ENCODE measurements at places on chromosomes 16 and 17. TPM values are rescaled to one million over a fixed set of nuclear protein-coding genes. Genes with fewer than 3 reads are reported as not detected.

GRCh38 chr16:50155925-50156324 is 2.8 kb downstream of the TENT4B start:
- no peak for ATAC-seq
- no peaks in the 10 kb centered on the region for H3K27me3 ChIP-seq
- peaks cover 38% of the 10 kb centered on the region for H3K4me1 ChIP-seq
- peaks cover 44% of the 10 kb centered on the region for H3K36me3 ChIP-seq
- peak overlapping the region; percentile 80 for H3K27ac ChIP-seq
- H3K4me3 ChIP-seq = peak overlapping the region; percentile 88

DNA sequence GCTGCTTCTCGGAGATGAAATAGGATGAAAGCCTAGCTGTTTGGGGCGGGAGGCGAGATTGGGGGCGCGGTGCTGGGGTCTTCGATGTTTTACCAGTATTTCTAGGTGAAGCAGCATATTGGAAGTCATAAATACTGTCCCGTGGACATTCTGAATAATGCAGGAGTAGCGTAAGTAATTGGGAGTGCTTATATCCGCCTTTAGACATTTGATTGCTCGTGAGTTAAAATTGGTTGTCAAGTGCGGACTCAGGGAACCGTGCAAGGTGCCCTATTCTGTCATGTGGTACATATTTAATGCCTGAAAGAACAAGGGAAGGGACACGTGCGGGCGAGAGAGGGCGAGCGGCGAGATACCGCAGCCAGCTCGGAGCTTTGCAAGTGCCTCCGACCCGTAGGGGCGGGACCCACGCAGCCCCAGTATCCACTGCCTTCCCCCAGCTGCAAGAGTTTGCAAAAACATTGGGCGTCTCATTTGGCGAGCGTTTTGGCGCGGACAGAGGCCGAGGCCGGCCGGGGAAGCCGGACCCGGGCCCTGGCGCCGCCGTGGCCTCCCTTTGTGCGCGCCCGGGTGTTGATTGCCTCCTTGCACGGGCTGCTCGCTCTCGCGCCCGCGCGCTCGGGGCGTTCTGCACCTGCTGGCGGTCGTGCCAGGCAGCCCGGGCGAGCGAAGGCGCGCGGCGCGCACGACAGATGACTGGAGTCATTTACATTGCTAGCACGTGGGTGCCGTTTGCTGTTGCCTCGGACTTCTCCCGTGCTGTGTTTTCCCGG is 849.8 kb upstream of the RBFOX1 start:
- H3K36me3 ChIP-seq = no peaks in the 10 kb centered on the region
- H3K27me3 ChIP-seq = peaks cover 5% of the 10 kb centered on the region

DNA sequence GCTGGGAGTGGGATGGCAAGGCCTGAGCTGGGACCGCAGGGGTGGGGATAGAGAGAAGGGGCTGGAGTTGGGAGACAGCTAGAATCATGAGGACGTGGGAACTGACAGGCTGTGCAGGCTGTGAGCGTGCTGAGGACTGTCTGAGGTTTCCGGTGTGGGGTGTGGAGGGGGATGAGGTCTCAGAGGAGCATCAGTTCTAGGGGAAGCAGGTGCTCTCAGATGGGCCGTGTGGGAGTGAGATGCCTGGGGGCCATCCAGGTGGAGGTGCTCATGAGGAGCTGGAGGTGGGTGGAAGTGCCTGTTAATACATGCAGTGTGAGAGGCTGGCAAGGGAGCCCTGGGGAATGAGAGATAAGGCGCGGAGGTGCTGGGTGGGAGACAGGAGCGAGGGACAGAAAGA is 27.2 kb downstream of the HASPIN start:
- peak overlapping the region; percentile 87 for H3K27ac ChIP-seq
- peaks cover 18% of the 10 kb centered on the region for H3K4me1 ChIP-seq
- H3K36me3 ChIP-seq = no peaks in the 10 kb centered on the region

DNA sequence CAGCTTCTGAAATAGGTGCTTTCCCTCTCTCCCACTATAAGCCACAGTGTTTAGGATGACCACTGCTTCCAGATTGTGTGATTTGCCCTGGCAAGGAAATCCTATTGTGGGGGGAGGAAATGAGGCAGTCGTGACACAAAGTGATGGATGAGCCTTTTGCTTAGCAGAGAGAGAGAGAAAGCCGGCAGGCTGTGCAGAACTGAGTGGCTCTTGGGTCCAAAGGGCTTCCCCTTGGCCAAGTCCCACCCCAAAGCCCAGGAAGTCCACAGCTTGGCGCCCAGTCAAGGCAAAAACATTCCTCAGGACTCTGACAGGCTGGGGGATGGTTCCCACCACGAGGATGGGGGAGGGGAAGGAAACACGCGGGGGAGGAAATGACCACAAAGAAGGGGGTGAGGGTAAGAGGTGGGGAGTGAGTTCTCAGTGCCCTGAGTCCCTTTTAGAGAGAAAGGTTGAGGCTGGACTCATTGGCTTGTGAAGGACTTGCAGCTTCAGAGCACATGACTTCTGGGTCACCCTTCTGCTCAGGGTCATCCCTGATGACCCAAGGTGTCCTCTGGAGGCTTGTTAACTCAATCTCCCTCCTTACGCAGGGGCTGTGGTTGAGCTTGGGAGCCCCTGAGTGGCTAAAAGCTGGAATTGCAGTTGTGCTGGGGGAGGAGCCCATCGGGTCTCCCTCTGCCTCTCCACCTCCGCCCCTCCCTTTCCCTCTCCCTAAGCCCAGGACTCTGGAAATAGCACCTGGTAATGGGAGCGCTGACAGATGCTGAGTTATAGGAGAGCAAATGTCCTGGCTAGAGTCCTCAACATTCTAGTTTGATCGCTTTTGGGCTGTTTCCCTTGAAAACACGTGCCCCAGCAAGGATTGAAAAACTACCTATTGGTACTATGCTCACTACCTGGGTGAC is 10.3 kb upstream of the MSL1 start:
- peak overlapping the region; percentile 80 for H3K27ac ChIP-seq
- H3K4me3 ChIP-seq = peak overlapping the region; percentile 77
- peaks cover 58% of the 10 kb centered on the region for H3K4me1 ChIP-seq
- peak; percentile 52 for ATAC-seq
- H3K27me3 ChIP-seq = no peaks in the 10 kb centered on the region
- no peaks in the 10 kb centered on the region for H3K36me3 ChIP-seq

DNA sequence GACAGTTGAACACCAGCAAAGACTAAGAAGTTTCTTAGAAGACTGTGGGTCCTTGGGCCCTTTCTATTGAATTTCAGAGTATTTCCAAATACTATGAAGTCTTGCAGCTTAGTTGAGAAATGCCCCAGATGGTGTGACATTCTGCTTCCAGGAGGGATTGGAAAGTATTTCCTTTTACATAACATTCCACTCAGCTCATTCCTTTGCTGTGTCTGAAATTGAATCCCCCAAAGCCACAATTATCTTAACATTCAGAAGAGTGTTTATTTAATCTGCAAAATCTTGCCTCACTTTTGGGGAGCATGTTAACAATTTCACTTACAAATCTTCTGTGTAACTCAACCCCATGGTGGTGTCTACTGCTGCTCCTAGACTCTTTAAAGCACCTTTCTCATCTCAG is 307.7 kb downstream of the WWOX start:
- no peaks in the 10 kb centered on the region for H3K36me3 ChIP-seq
- ATAC-seq = no peak
- no peaks in the 10 kb centered on the region for H3K27me3 ChIP-seq
- H3K27ac ChIP-seq = no peak overlapping the region

- H3K27me3 ChIP-seq = peaks cover 18% of the 10 kb centered on the region
- H3K4me1 ChIP-seq = no peaks in the 10 kb centered on the region
- ATAC-seq = no peak
- no peak overlapping the region for H3K4me3 ChIP-seq
- no peaks in the 10 kb centered on the region for H3K36me3 ChIP-seq
These were observed 398.5 kb upstream of the DYNLRB2 start for GRCh38 chr16:80142281-80142680.

Gene PYDC1
- 0.61 TPM for total RNA-seq

DNA sequence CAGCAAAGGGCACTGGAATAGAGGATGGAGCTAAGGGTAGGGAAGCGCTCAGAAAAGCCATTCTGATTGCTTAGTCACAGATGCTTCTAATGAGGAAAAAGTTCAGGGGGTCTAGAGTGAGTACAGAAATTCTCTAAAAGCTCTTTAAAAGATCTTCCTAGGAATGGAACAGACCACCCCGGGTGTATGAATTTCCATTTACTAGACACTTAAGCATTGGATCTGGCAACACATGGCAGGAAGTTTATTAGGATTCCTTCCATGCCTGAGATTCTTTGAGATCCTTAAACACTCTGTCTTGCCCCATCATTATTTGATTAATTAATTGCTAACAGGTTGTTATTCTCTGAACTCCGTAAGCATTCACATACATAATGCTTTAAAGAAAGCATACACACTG is 8.5 kb downstream of the KRTAP9-7 start:
- H3K4me3 ChIP-seq = no peak overlapping the region
- H3K4me1 ChIP-seq = no peaks in the 10 kb centered on the region
- H3K27me3 ChIP-seq = no peaks in the 10 kb centered on the region
- no peak for ATAC-seq

DNA sequence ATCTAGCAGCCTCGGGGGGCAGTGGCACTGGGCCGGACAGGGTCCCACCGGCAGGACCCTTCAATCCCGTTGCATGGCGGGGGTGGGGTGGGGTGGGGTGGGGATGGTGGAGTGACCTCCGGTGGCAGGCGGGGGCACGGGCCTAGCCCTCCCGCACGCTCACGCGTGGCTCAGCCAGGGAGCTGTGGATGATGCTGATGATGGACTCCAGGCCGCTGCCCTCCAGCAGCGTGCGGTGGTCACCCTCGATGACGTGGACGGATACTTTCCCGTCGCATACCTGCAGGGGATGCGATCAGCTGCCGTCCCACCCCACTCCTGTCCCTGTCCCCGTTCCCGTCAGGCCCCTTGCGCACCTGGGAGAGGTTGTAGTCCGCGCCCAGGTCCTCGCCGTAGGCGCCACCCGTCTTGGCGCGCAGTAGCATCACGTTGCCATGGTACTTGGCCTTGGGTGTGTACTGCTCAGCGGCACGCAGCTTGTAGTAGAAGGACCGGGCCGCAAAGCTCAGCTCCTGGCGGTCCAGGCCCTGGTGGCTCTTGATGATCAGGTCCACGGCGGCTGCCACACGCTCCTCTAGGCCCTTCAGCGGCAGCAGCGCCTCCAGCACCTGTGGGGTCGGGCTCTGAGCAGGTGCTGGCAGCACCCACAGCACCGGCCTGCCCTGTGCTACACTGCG is 13.5 kb upstream of the DUS1L start:
- no peaks in the 10 kb centered on the region for H3K4me1 ChIP-seq
- no peak for ATAC-seq
- no peak overlapping the region for H3K27ac ChIP-seq
- H3K36me3 ChIP-seq = peaks cover 31% of the 10 kb centered on the region
- H3K27me3 ChIP-seq = no peaks in the 10 kb centered on the region

Gene TMEM11
- 14.3 TPM for total RNA-seq

Gene TMEM106A
- 9.5 TPM for total RNA-seq

- H3K4me3 ChIP-seq = peak overlapping the region; percentile 88
- H3K27me3 ChIP-seq = no peaks in the 10 kb centered on the region
- peak; percentile 46 for ATAC-seq
- H3K36me3 ChIP-seq = peaks cover 98% of the 10 kb centered on the region
These were observed 555 bp downstream of the NUP88 start for GRCh38 chr17:5418858-5419355.

DNA sequence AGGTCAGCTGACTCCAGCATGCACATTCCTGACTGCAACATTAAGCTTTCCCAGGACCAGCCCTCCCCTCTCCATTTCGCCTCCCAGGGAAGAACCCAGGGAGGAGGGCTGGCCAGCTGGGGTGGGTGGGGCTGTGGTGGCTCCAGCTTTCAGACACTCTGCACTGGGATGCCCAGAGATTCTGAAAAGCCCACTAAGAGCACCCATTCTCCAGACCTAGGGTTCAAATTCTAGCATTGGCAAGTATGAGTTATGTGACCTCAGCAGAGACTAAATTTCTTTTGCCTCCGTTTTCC is 7.8 kb downstream of the DLX3 start:
- H3K27ac ChIP-seq = no peak overlapping the region
- no peaks in the 10 kb centered on the region for H3K4me1 ChIP-seq
- H3K36me3 ChIP-seq = no peaks in the 10 kb centered on the region

Gene LAT
- total RNA-seq = 327 TPM

Gene SLC7A6OS
- 21.8 TPM for total RNA-seq

GRCh38 chr16:69438465-69438864 is 14.0 kb downstream of the CYB5B start:
- H3K27me3 ChIP-seq = no peaks in the 10 kb centered on the region
- ATAC-seq = peak; percentile 79
- H3K4me1 ChIP-seq = peaks cover 22% of the 10 kb centered on the region

GRCh38 chr16:15054357-15055140 is 1.3 kb downstream of the NTAN1 start:
- peak overlapping the region; percentile 89 for H3K4me3 ChIP-seq
- ATAC-seq = no peak
- peak overlapping the region; percentile 72 for H3K27ac ChIP-seq
- H3K4me1 ChIP-seq = peaks cover 18% of the 10 kb centered on the region
- H3K36me3 ChIP-seq = peaks cover 11% of the 10 kb centered on the region
- no peaks in the 10 kb centered on the region for H3K27me3 ChIP-seq

DNA sequence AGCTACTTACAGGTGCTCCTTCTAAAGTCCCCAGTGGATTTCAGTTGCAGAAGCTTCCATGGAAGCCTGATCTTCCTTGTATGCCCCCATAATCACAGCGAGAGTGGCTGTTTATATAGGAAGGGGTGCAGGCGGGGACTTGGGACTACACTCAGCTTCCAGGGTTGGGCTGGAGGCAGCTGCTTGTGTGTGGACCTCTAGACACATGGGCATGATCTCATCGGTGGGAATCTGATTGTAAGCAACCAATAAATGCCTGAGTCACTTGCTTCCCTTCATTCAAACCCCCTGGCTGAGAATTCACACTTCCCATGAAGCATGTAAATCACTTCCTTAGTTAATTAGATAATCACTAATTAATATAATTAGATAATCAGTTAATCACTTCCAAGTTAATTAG is 1.0 kb upstream of the KRT20 start:
- no peak for ATAC-seq
- no peaks in the 10 kb centered on the region for H3K36me3 ChIP-seq
- no peak overlapping the region for H3K4me3 ChIP-seq
- no peaks in the 10 kb centered on the region for H3K4me1 ChIP-seq
- no peak overlapping the region for H3K27ac ChIP-seq

DNA sequence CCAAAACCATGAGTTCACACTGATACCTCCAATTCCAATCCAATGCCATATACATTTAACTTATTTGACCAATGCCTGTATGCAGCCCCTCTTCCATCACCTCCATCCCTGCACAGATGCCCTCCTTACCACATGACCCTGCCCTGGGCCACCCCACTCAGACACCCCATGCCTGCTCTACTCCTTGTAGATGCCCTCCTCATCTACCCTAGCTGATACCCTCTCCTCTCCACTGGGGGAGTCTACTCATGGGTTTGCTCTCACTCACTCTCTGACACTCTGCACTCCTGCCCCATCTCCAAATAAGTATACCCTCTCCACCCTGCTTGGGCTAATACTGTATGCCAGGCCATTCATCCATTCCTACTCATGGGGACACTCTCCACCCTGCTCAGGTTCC is 16.0 kb upstream of the CMTM4 start:
- H3K36me3 ChIP-seq = no peaks in the 10 kb centered on the region
- no peak overlapping the region for H3K4me3 ChIP-seq
- peaks cover 6% of the 10 kb centered on the region for H3K27me3 ChIP-seq

Gene KRT23
- total RNA-seq = 0.50 TPM

DNA sequence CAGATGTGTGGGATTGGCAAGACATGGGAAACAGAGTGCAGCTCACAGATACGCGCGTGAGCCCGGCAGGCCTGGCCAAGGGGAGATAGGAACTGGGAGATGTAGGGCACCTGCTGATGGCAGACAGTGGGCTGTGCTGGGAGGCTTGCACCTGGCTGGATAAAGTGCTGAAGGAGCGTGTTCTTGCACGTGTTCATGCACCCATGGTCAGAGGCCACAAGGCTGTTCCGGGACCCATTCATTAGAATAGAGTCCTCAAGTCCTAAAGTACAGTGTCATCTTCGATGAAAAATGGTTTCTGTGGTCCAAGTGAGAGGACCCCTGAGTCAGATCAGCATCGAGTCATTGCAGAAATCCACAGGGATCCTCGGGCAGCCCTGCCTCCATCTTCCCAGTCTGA is 236.4 kb downstream of the CCDC182 start:
- H3K4me3 ChIP-seq = peak overlapping the region; percentile 48
- peak; percentile 51 for ATAC-seq
- H3K27ac ChIP-seq = peak overlapping the region; percentile 85
